ENCODE measurements at places on chromosomes 5 and 9.

DNA sequence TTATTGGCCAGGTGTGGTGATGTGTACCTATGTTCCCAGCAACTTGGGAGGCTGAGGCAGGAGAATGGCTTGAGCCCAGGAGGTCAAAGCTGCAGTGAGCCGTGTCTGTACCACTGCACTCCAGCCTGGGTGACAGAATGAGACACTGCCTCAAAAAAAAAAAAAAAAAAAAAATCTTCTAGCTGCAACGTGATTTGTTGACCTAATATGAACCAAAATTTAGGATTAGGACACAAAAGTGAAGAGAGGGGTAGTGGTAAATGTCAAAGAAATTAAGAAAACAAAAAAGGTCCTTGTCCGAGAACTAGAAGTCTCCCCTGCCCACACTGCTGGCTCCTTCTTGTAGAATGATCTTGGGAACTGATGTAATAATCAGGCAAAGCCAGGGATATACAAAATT, 272.0 kb downstream of the EFNA5 start:
- DNase-seq, result no peak

DNA sequence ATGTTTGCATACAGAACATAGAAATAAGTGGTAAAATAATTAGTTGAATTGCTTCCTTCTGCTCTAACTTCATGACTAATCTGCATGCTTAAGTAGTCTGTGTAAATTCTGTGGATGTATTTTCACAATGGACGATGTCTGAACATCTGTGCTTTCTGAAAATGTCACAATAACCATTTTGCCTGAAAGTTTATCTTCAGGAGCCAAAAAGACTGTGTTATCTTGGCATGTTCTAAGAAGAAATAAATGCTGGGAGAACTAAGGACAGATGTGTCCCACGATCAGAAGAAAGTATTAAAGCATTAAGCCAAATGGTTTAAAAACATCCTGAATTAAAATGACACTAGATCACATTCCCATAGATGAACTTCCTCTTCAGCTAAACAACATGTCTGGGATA, 397.6 kb downstream of the SPOCK1 start:
- no peak for DNase-seq

DNA sequence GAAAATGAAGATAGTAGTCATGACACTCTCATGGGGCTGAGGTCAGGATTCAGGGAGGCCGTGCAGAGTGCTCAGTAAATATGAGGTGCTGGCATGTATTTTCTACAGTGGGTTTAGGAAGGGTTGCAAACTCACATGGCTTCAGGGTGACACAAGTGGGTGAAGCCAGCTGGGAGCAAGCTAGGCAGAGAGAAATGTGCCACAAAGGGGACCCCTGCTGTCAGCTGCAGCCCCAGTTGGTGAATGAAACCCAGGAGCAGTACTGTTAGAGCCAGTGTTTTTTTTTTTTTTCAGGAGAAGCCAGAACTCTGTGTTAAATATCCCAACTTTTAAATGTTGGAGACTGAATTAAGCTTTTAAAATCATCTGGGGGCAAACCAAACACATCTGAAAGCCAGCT, 75.3 kb downstream of the INSYN2B start:
- DNase-seq, result no peak

GRCh38 chr5:111556501-111556900, 44.2 kb upstream of the STARD4 start:
- no peak for DNase-seq

GRCh38 chr5:115419846-115420585, 123.6 kb upstream of the CCDC112 start:
- DNase-seq, result no peak

DNA sequence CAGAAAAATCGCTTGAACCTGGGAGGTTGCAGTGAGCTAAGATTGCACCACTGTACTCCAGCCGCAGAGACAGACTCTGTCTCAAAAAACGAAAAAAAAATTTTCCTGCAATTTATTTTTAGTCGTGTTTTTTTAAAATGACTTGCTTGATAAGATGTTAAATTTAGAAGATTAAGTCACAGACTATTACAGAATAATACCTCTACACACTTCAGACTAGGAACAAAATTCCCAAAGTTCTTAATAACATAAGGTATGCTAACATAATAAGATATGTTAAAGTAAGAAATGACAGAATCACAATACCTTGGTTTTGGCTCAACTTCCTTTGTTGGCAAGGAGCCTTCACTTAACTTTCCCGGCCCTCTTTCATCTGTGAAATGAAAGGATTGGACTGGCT, 59.5 kb upstream of the NPR3 start:
- DNase-seq, result no peak
